ENCODE measurements at places on chromosomes 7 and 10.

- DNase-seq = no peak
Measured at GRCh38 chr10:28798428-28798955, 121.2 kb downstream of the BAMBI start.

- no peak for DNase-seq
Measured at GRCh38 chr10:31599626-31600504, 280.8 kb downstream of the ZEB1 start.

DNA sequence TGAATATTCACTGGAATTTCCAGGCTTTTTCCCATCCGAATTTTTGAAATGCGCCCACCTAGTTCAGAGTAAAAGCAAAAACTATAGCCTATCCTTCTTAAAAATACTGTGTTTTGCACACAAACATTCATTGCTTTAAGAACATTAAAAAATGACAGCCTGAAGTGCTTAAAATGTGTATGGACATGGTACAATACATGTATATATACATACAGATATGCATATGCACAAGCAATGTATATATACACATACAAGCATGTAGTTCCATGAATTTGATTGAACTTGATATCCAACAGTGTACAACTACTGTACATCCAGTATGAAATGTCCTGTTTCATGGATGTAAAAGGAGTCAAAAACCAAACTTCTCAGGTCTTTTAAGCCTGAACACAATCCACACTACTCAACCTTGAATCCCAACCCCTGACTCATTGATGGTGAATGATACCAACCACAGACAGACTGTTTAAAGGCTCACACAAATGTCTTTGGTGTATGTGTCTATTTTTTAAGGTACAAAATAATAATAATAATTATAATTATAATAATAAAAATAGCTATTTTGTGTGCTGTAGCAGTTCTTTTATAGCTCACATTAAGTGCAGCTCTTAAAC is 14.8 kb downstream of the INHBA start:
- no peak for DNase-seq

DNA sequence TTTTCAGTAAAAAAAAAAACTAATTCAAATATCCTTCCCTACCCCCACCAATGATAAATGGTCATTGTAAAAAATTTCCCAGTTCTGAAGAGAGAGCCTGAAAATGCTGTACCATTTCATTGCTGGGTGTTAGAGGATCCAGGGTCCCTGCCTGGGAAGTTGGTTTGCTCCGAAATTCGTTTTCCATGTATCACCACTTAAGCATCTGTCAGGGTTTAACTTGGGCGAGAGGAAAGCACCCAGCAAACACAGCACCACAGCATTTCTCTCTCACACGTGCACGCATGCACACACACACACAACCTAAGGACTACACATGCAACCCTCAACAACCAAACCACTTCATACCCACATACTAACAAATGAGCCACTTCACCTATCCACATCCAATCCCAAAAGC is 42.1 kb upstream of the EMX2 start:
- DNase-seq = no peak

GRCh38 chr10:123999956-124000615 is 93.3 kb downstream of the CHST15 start:
- DNase-seq = no peak

Data from astrocyte of the cerebellum (primary cell).